ENCODE measurements at places on chromosomes 4 and X.
A peak's percentile ranks its signal among the peaks of the same experiment; 100 is the strongest.

- DNase-seq = peak; percentile 5
Observed at GRCh38 chrX:148914783-148915182, 414.4 kb downstream of the AFF2 start.

- DNase-seq = no peak
Observed at GRCh38 chrX:9473708-9474107, 8.8 kb downstream of the TBL1X start.

DNA sequence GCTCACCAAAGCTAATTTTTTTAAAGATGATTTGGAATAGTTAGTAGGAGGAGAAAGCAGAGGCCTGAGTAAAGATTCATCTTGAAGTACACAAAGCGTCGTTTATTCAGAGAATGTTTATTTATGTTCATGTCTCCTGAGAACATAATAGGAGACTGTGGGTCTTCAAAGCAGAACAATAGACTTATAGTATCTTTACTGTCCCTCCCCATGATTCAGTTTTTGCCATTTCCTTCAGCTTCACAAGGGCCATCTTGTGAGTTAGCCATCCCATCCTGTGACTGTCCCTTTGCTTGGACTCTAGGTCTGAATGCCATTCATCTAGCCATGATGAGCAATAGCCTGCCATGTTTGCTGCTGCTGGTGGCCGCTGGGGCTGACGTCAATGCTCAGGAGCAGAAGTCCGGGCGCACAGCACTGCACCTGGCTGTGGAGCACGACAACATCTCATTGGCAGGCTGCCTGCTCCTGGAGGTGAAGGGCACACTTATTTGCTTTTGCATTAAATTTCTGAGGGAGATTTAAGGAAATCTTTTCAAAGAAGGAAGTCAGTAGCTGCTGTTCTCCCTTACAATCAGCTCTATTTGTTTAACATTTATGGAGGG lies 105.8 kb downstream of the NFKB1 start:
- peak; percentile 95 for DNase-seq

GRCh38 chr4:139603576-139604410 lies 47.8 kb upstream of the SETD7 start:
- DNase-seq = peak; percentile 75

DNA sequence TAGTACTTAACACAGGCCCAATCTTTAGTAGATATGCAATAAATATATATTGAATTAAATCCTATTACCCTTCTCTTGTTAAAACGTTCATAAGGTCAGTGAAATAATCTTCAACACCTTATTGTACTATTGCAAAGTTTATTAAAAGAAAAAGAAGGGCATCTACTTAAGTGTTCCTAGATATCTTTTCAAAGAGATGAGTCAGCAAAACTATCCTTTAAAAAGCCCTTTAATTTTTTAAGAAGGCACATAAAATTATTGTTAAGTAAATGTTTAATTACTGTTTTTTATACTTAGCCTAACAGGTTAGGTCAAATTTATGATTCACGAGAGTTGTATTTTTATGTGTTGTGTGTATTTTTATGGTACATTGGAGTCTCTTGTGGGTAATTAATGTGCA lies 77.3 kb upstream of the PPP1R2C start:
- no peak for DNase-seq

- no peak for DNase-seq
Observed at GRCh38 chr4:17323554-17324385, 188.1 kb downstream of the QDPR start.

- no peak for DNase-seq
Observed at GRCh38 chr4:96519291-96519690, 679.4 kb downstream of the PDHA2 start.
